Thoracic aorta (tissue), 2 donors: ENCODE measurements at places on chromosomes 2 and 18.
A peak's percentile ranks its signal among the peaks of the same experiment; 100 is the strongest.

DNA sequence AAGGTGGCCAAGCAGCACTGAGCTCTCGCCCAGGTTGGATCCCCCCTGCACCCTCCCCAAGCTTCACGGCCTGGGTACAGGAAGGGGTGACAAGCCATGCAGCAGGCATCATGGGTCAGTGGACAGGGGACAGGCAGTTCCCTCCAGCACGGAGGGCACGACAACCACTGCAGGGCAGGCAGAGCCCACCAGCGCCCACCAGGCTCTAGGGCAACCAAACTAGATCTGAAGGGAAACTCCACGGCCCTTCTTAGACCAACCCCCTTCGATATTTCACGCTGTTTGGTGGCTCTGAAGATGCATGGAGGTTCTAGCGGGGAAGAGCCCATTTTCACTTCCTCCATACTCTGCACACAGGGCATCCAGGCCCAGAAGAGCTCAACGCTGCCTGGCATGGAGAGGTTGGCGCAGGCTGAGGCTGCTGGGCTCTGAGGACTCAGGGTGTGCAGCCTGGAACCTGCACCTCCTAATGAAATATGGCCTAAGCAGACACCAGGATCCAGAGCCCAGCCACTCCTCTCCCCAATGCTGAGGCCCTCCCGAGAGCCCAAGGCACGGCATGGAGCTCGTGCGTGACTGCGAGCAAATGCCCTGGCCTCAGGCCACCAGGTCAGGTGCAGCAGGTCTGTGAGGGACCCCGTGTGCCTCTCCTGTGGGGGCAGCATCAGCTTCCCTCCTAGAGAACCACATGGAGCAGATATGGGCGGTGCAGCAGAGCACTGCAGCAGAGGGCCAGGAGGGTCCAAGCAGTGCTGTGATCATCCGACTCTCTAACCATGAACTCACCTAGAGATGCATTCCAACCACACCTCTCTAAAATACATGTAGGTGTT is 8.7 kb upstream of the MTERF4 start:
- no peaks in the 10 kb centered on the region for H3K36me3 ChIP-seq
- H3K4me1 ChIP-seq: no peaks in the 10 kb centered on the region
- DNase-seq: no peak

- peak overlapping the region; percentile 44 for H3K4me3 ChIP-seq
- no peaks in the 10 kb centered on the region for H3K36me3 ChIP-seq
- H3K27me3 ChIP-seq: no peaks in the 10 kb centered on the region
- H3K4me1 ChIP-seq: no peaks in the 10 kb centered on the region
Observed at GRCh38 chr2:120174963-120175581, 48.1 kb downstream of the TMEM185B start.

DNA sequence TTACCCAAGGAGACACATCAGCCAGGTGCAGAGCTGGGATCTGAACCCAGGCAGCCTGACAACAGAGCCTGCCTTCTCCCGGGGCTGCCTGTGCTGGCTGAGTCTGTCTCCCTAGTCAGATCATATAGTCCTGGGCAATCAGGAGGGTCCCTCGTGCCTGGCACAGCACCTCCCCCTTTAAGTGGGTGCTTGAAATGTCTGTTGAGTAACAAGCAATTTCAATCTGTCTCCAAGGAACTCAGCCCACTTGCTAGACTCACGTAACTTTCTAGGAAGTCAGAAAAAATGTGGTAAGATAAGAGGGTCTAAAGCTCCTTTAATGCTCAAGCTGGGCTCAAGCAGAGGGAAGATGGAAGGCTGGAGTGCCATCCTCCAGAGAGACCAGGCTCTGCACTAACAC is 51.9 kb downstream of the REEP1 start:
- DNase-seq: no peak
- H3K4me3 ChIP-seq: no peak overlapping the region
- H3K27ac ChIP-seq: no peak overlapping the region
- no peaks in the 10 kb centered on the region for H3K27me3 ChIP-seq
- H3K4me1 ChIP-seq: peaks cover 19% of the 10 kb centered on the region

DNA sequence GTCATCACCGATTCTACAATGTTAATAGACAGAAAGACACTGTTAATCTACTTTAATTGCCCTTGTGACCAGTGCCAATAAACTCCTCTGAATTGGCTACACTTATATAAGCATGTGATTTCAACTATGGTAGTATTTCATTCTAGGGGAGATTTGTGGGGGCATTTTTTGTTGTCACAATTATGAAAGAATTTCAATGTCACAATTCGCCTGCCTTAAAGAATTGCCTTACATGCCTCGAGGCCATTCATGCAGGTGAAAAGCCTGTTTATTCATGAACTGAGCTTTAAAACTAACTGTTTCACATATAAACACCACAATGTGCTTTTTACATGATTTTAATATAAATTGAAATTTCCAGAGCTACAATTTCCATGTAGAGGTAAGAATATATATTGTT is 162.8 kb downstream of the GCA start:
- H3K27me3 ChIP-seq: no peaks in the 10 kb centered on the region
- H3K4me1 ChIP-seq: no peaks in the 10 kb centered on the region
- H3K36me3 ChIP-seq: no peaks in the 10 kb centered on the region
- H3K4me3 ChIP-seq: no peak overlapping the region
- no peak overlapping the region for H3K27ac ChIP-seq

GRCh38 chr2:240819858-240820606 is at the start of gene KIF1A:
Gene KIF1A, minus strand, starts transcription at chr2:240820219. Its CDS starts 22,467 bp downstream, at chr2:240797752.
- peaks cover 28% of the 10 kb centered on the region for H3K27me3 ChIP-seq
- no peak for DNase-seq

DNA sequence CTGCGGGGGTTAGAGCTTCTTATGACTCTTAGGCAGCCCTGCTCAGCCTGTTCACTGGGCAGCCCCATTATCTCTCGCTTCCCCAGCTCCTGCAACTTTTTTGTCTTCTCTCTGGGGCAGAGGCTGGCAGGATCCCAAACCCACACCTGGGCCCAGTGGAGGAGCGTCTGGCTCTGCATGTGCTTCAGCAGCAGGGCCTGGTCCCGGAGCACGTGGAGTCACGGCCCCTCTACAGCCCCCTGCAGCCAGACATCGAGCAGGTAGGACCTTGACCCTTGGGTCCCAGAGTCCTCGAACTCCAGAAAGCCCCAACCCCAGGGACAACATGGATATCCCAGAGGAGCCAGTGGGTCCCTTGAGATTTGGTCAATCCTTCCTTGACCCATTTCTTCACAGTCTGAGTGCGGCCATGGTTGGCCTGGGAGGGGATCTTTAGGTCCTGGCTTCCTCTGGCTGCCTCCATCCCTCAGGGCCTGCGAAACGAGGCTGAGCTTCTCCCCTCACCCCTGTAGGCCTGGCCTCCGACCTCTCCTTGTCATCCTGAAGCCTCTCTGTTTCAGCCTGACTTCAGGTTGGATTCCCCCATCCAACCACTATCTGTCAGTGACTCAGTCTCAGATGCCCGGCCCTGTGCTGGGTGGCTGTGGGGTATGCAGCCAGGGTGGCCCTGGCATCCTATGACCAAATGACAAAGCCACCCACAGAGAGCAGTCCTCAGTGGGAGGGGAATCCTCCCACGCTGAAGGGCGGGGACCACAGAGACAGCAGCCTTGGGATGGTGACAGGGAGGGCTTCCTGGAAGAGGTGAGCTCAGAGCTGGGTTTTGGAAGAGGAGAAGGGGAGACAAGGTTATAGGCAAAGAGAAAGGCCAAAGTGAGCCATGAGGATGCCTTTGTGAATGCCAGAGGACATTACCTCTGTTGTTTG is 214.2 kb downstream of the DYSF start:
- H3K27me3 ChIP-seq: no peaks in the 10 kb centered on the region
- H3K4me1 ChIP-seq: no peaks in the 10 kb centered on the region
- H3K4me3 ChIP-seq: no peak overlapping the region
- no peak overlapping the region for H3K27ac ChIP-seq

- H3K27me3 ChIP-seq: no peaks in the 10 kb centered on the region
- H3K4me1 ChIP-seq: peaks cover 18% of the 10 kb centered on the region
- peak overlapping the region; percentile 30 for H3K27ac ChIP-seq
- DNase-seq: no peak
Observed at GRCh38 chr2:12465631-12466135, 251.1 kb upstream of the TRIB2 start.

GRCh38 chr18:27142891-27143290 is 42.2 kb downstream of the CHST9 start:
- no peaks in the 10 kb centered on the region for H3K27me3 ChIP-seq
- H3K4me3 ChIP-seq: no peak overlapping the region
- no peaks in the 10 kb centered on the region for H3K36me3 ChIP-seq
- H3K27ac ChIP-seq: no peak overlapping the region

DNA sequence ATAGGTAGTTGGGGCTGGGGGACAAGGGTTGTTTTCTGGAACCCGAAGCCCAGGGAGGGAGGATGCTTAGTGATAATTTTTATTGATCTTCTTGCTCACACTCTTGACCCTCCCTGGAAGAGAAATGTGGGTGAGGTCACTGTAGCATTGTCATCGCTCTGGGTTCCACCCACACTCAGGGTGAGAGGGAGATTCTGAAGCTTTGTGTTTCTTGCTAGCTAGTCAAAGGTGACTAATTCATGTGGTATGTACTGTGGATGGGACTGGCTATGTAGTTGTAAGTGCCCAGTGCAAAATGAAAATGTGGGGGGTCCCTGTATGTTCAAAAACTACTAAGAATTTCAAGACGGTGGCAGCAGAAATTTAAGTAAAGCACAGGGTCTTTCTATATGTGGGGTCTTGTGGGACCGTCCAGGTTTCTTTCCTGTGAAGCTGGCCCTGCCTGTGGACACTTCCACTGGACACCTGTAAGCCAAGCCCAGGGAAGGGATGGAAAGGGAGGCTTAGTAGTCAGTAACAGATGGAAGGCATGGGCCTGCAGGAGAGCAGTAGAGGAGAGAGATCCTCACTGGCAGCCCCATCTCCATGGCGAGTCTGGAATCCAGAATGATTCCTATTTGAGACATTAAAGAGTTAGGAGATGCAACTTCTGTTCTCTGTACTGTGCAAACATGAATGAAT is 35.0 kb downstream of the TSN start:
- no peaks in the 10 kb centered on the region for H3K27me3 ChIP-seq
- no peak overlapping the region for H3K27ac ChIP-seq
- DNase-seq: no peak
- no peaks in the 10 kb centered on the region for H3K4me1 ChIP-seq
- no peaks in the 10 kb centered on the region for H3K36me3 ChIP-seq
- H3K4me3 ChIP-seq: no peak overlapping the region

GRCh38 chr2:142997231-142997630 is 119.8 kb downstream of the KYNU start:
- no peak overlapping the region for H3K4me3 ChIP-seq
- H3K36me3 ChIP-seq: no peaks in the 10 kb centered on the region
- DNase-seq: no peak

DNA sequence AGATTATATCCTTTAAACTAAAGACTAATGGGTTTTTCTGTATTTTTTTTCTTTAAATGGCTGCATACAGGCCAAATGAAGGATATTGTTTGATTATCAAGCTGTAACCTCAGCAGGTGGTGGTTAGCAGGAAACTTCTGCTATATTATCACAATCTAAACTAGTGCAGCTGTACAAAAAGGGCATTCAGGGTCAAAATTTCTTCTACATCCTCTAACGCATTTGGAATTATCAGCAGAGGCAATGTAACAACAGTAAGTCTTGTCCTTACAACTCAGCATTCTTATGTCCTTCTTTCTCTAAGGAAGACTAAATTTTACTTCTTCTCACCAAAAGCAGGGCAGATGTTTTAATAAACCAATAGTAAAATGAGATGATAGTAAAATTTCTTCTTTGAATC is 135.8 kb upstream of the FN1 start:
- no peaks in the 10 kb centered on the region for H3K4me1 ChIP-seq
- DNase-seq: no peak
- H3K36me3 ChIP-seq: no peaks in the 10 kb centered on the region
- no peaks in the 10 kb centered on the region for H3K27me3 ChIP-seq
- no peak overlapping the region for H3K27ac ChIP-seq

- no peak for DNase-seq
- peaks cover 6% of the 10 kb centered on the region for H3K27me3 ChIP-seq
- no peak overlapping the region for H3K27ac ChIP-seq
Observed at GRCh38 chr2:173404841-173405750, 50.4 kb downstream of the CDCA7 start.

GRCh38 chr2:61263830-61264229 is 101.8 kb downstream of the C2orf74 start:
- no peak overlapping the region for H3K4me3 ChIP-seq
- H3K27ac ChIP-seq: no peak overlapping the region
- H3K4me1 ChIP-seq: no peaks in the 10 kb centered on the region
- H3K27me3 ChIP-seq: no peaks in the 10 kb centered on the region

DNA sequence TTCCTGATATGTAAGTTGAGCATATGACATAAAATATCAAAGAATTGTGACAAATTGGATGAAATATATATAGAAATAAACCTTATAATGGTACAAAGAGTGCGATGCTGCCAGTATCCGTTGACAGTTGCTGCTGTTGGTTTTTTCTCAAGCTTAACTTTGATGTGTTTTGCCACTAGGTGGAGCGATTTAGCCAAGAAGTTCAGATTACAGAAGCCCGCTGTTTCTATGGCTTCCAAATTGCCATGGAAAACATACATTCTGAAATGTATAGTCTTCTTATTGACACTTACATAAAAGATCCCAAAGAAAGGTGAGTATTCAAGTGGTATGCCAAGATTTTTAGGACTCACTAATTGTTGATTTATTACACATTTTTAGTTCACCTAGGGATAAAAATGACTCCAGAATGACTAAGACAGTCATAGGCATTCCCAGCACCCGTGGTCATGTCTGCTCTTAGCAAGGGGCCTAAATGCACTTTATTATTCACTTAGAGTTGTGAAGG is 2.1 kb downstream of the RRM2 start:
- H3K36me3 ChIP-seq: no peaks in the 10 kb centered on the region
- no peaks in the 10 kb centered on the region for H3K27me3 ChIP-seq
- H3K4me1 ChIP-seq: peaks cover 32% of the 10 kb centered on the region
- DNase-seq: no peak
- H3K27ac ChIP-seq: no peak overlapping the region
- H3K4me3 ChIP-seq: no peak overlapping the region

DNA sequence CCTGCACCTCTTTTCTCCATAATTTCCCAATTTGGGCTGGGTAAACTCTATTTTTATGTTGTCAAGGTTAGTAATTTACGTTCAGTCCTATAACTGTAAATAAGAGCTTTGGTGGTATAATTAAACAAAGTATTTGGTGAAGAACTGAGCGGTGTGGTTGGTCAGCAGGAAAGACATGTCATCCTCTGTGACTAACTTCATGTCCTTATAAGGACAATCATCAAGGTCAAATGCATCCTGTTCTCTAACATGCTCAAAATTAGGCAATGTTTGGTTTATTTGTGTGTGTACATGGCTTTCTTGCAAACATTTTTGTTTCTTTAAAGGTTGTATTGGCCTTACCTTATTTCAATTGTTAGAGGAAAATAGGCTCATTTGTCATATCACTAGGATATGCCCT is 121.5 kb upstream of the NABP1 start:
- no peaks in the 10 kb centered on the region for H3K27me3 ChIP-seq
- H3K4me1 ChIP-seq: no peaks in the 10 kb centered on the region
- H3K36me3 ChIP-seq: no peaks in the 10 kb centered on the region
- H3K27ac ChIP-seq: no peak overlapping the region
- DNase-seq: no peak
- H3K4me3 ChIP-seq: no peak overlapping the region

GRCh38 chr18:49944663-49945062 is 131.3 kb upstream of the ACAA2 start:
- H3K36me3 ChIP-seq: no peaks in the 10 kb centered on the region
- H3K4me1 ChIP-seq: no peaks in the 10 kb centered on the region
- H3K27me3 ChIP-seq: no peaks in the 10 kb centered on the region
- no peak overlapping the region for H3K4me3 ChIP-seq
- DNase-seq: no peak
- H3K27ac ChIP-seq: no peak overlapping the region

GRCh38 chr2:100060875-100061274 is 81.5 kb downstream of the AFF3 start:
- no peaks in the 10 kb centered on the region for H3K36me3 ChIP-seq
- no peak overlapping the region for H3K4me3 ChIP-seq
- DNase-seq: no peak
- peaks cover 8% of the 10 kb centered on the region for H3K4me1 ChIP-seq
- no peak overlapping the region for H3K27ac ChIP-seq
